ENCODE measurements at places on chromosomes 7 and 10. TPM values are rescaled to one million over a fixed set of nuclear protein-coding genes. Genes with fewer than 3 reads are reported as not detected.

DNA sequence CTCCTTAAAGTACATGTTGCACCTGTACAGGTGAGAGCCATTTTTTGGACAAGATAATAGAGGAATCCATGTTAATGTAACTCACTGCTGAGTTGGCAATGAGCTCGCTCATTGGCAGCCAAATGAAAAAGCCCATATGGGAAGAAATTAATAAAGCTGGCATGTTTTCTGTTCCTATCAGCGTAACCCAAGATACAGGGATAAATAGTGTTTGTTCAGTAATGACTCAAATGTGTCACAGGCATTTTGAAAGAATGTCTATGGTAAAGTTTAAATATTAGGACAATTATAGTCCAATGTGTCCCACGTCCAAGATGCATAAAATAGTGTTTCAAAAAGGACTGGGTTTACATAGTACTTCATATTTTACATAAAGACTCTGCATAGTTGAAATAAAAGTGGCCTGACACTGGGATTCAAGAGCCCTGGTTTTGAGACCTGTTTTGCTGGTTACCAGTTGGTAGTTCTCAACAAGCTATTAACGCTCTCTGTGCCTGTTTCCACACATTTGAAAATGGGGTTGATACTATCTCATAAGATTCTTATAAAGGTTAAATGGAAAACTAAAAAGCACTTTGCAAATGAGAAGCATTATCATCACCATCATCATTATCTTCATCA lies 49.1 kb downstream of the MTURN start:
- no peak overlapping the region for H3K4me3 ChIP-seq
- no peaks in the 10 kb centered on the region for H3K36me3 ChIP-seq
- DNase-seq = no peak
- no peak overlapping the region for H3K27ac ChIP-seq

DNA sequence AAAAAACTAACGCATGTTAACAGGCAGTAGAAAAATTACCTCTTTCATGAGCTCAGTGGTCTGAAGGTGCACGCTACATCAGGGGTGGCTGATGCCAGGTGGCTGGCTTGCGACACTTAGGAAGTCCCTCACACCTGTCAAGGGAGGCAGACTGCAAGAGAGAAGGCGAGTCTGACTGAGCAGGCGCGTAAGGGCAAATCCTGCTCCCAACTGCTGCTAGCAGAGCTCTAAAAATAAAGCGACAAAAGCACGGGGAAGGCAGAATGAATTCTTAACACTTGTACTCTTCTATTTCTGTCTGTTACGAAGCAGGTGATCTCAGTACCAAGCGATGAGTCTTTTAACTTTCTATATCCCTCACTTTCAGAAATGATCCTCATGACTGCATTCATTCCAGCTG lies 33.1 kb downstream of the CACNA2D1 start:
- H3K27ac ChIP-seq = no peak overlapping the region
- H3K36me3 ChIP-seq = no peaks in the 10 kb centered on the region
- H3K4me1 ChIP-seq = no peaks in the 10 kb centered on the region
- H3K4me3 ChIP-seq = no peak overlapping the region
- DNase-seq = no peak

- no peak overlapping the region for H3K27ac ChIP-seq
- H3K36me3 ChIP-seq = no peaks in the 10 kb centered on the region
- no peak for DNase-seq
- H3K4me1 ChIP-seq = no peaks in the 10 kb centered on the region
These were observed 1454.8 kb upstream of the LRRTM3 start for GRCh38 chr10:65470986-65471385.

GRCh38 chr7:25272265-25272664 lies 44.0 kb upstream of the NPVF start:
- no peaks in the 10 kb centered on the region for H3K36me3 ChIP-seq
- peaks cover 13% of the 10 kb centered on the region for H3K27me3 ChIP-seq
- H3K4me3 ChIP-seq = no peak overlapping the region
- no peaks in the 10 kb centered on the region for H3K4me1 ChIP-seq
- H3K27ac ChIP-seq = no peak overlapping the region

DNA sequence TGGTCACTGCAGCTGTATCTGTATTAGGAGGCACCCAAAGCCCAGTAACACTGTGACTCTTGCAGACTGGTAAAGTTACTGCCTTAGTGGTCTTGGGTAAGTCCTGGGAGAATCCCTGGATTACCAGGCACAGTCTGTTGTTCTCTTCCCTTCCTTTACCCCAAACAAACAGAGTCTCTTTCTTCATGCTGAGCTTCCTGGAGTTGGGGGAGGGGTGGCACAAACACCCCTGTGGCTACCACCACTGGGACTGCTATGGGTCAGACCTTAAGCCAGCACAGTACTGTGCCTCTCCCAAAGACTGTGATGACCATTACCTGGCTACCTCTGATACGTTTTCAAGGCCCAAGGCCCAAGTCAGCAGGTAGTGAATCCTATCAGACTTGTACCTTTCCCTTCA lies 59.9 kb upstream of the FAM3C start:
- no peaks in the 10 kb centered on the region for H3K27me3 ChIP-seq
- no peaks in the 10 kb centered on the region for H3K4me1 ChIP-seq
- H3K27ac ChIP-seq = no peak overlapping the region
- no peak for DNase-seq
- H3K4me3 ChIP-seq = no peak overlapping the region

DNA sequence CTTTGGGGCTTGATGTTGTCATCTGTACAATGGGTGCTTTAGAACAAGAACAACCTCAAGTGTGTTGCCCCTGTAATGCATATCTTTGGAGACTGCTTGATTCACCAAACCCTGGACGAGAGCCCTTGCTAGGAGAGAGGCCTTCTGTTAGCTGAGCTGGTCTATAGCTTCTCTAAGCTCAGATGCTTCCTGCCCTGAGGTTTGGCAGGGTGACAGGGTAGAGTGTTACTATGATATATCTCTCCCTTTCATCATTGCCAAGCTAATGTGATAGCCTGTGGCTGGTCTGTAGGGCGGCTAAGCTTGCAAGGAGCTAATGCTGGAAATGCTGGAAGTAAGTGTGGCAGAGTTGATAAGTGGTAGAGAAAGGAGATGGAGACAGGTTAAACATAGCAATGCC lies 364.1 kb downstream of the RPS24 start:
- H3K27me3 ChIP-seq = no peaks in the 10 kb centered on the region
- H3K4me1 ChIP-seq = no peaks in the 10 kb centered on the region
- H3K36me3 ChIP-seq = no peaks in the 10 kb centered on the region
- no peak overlapping the region for H3K4me3 ChIP-seq
- no peak overlapping the region for H3K27ac ChIP-seq

- H3K36me3 ChIP-seq = no peaks in the 10 kb centered on the region
- no peak overlapping the region for H3K27ac ChIP-seq
- no peak overlapping the region for H3K4me3 ChIP-seq
- H3K27me3 ChIP-seq = no peaks in the 10 kb centered on the region
- DNase-seq = no peak
These were observed 310.2 kb downstream of the TNS3 start for GRCh38 chr7:47271749-47272148.

DNA sequence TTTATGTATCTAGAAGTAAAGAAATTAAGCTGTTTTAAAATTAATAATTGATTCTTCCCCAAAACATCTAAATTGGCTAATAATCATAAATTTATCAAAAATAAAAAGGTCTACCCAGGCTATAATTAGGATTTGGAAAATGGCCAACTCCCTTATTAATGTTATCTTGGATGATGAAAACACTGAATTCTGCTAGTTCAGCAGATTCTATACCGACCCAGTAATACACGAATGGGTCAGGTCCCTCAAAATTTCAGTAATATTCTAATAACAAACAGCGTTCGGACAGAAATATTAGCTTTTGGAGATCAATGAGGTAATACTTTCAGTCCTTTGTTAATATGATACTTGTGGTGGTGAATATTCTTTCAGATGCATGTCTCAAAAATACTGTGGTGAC lies 360.7 kb upstream of the MGMT start:
- no peak overlapping the region for H3K4me3 ChIP-seq
- peaks cover 4% of the 10 kb centered on the region for H3K4me1 ChIP-seq
- DNase-seq = no peak

DNA sequence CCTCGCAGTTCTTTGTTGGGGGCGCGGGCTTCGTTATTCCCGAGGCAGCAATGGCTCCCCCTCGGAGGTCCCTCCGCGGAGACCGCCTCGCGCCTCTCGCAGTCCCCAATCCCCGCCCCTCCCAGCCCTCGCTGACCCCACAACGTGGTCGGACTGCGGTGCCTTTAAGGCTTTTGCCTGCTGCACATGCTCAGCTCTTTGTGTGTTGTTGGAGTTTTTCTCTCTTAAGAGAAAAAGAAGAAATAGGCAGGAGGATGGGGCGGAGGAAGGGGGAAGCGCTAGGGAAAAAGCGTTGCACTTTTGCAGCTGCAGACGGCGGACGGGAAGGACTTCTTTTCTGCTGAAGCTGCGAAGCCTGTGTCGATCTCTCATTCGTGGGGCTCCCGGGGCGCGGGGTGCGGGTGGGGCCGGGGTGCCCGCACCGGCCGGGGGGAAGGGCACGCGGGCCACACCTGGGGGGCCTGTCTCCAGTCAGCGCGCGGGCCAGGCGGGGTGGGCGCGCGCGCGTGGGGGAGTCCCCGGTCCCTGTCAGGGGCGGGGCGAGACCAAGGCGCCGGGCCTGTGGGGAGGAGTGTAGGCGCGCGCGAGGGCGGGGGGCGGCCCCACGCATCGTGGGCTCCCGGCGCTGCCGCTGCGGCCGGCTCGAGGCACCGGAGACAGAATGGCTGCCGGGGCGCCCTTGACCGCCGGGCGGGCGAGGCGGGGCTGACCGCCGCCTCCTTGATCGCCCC lies 445 bp upstream of the ATRNL1 start:
- H3K4me3 ChIP-seq = peak overlapping the region; percentile 16
- peaks cover 26% of the 10 kb centered on the region for H3K27me3 ChIP-seq
- no peaks in the 10 kb centered on the region for H3K36me3 ChIP-seq
- peak; percentile 21 for DNase-seq
- no peak overlapping the region for H3K27ac ChIP-seq

DNA sequence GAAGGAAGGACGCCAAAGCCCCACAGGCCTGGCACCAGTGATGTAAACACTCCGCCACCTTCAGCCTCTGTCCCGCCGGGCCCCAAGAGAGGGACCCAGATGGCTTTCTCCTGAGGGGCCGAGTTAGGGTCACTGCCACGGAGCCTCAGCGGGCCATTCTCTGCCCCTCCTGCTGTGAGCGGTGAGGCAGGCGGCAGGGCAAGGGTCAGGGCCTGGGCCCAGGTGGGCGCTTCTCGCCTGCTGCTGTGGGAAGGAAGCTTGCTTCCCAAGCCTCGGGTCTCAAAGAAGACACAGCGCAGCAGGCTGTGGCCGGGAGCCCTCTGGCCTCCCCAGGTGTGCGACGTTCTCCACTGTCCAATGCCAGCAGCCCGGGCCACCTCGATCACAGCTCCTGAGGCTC lies 84.8 kb downstream of the PROSER2 start:
- no peak overlapping the region for H3K27ac ChIP-seq
- H3K4me1 ChIP-seq = peaks cover 4% of the 10 kb centered on the region
- H3K27me3 ChIP-seq = no peaks in the 10 kb centered on the region

DNA sequence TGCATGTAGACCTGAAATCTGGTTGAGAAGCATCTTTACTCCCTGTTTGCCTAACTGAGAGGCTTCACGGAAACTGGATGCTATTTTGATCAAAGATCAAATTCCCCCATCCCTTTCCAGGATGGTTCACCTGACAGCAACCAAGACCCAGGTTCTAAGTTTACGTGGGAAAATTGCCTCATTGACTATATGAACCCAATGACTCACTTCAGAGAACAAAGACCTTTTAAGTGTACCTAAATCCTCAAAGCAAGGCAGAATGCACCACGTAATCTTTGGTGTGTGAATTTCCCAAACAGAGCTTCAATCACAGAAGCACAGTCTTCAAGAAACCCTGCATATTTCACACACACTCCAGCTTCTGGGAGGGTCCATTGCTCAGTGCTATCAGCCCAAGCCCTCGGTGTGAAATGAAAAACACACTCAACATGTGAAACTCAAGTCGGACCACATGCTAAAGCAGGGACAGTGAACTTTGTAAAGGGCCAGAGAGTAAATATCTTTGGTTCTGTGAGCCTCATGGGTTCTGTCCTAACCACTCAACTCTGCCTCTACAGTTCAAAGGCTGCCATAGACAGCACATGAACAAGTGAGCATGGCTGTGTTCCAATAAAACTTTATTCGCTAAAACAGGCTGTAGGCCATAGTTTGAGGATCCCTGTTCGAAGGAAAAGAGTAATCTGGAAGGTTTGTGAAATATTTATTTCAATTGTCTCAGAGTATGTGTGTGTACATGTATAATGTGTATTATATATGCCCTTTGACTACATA lies 275.6 kb upstream of the FOXK1 start:
- peaks cover 3% of the 10 kb centered on the region for H3K27me3 ChIP-seq
- H3K4me1 ChIP-seq = no peaks in the 10 kb centered on the region
- DNase-seq = no peak
- no peaks in the 10 kb centered on the region for H3K36me3 ChIP-seq
- H3K27ac ChIP-seq = no peak overlapping the region
- no peak overlapping the region for H3K4me3 ChIP-seq

DNA sequence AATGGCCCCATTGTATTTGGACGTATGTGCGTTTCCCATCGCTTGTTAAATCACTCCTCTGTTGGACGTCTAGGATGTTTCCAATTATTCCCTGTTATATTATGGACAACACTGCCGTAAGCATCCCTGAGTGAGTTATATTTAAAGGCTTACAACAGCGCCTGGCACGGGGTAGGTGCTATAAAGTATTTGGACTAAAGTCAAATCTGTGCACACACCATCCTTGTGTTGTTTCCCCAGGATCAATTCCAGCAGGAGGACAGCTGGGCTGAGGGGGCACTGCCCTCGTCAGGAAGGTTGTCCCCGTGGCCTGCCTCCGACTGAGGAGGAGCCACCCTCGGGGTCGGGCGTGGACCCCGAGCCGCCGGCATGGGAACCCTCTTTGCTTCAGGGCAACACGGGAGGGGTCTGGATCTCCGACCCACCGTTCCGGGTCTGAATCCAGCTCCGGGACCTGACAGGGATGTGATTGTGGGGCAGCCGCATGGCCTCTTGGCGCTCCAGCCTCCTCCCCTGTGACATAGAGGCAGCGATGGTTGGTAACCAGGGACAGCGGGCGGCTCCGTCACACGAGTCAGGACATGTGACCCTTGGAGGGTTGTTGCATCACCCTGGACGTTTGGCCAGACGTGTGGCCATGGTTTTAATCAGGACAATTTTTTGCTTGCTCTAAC lies 1.5 kb upstream of the JAKMIP3 start:
- no peaks in the 10 kb centered on the region for H3K4me1 ChIP-seq
- no peaks in the 10 kb centered on the region for H3K36me3 ChIP-seq
- H3K27me3 ChIP-seq = no peaks in the 10 kb centered on the region
- no peak overlapping the region for H3K4me3 ChIP-seq
- no peak for DNase-seq

GRCh38 chr10:123522702-123523312 lies 143.3 kb upstream of the GPR26 start:
- DNase-seq = no peak
- no peaks in the 10 kb centered on the region for H3K4me1 ChIP-seq
- no peaks in the 10 kb centered on the region for H3K36me3 ChIP-seq
- no peak overlapping the region for H3K27ac ChIP-seq
- H3K4me3 ChIP-seq = no peak overlapping the region
- H3K27me3 ChIP-seq = no peaks in the 10 kb centered on the region

The CALCR gene
- total RNA-seq = not detected

The PTPN12 gene
- 396 TPM for total RNA-seq

The OR6V1 gene
- total RNA-seq = not detected

The MBLAC1 gene
- total RNA-seq = 4.1 TPM

The CALY gene
- total RNA-seq = not detected

Measured in natural killer cell (primary cell).